Body of pancreas (tissue), 4 donors: ENCODE measurements at places on chromosomes 6 and 20. TPM values are rescaled to one million over a fixed set of nuclear protein-coding genes. Genes with fewer than 3 reads are reported as not detected.

The C20orf144 gene
- 0.66 TPM for total RNA-seq

DNA sequence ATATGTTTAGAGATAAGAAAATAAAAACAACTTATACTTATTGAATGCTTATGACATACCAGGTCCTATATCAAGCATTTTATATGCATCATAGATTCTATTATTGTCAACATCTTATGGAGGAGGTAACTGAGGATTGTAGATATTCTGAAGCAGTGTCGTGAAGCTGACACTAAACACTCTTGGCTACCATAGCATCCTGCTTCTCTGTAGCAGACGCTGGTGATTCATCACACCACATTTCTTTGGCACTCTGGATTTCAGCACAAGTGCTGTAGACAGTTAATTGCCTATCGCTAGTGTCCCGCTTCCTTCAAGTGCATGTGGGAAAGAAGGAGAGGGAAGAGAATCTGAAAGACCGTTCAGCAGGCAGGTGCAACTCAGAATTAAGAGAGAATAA lies 317.1 kb downstream of the PLCB1 start:
- H3K4me3 ChIP-seq: no peak overlapping the region
- no peaks in the 10 kb centered on the region for H3K36me3 ChIP-seq
- no peak for DNase-seq
- H3K27ac ChIP-seq: no peak overlapping the region

- H3K36me3 ChIP-seq: no peaks in the 10 kb centered on the region
- H3K27ac ChIP-seq: no peak overlapping the region
- H3K4me1 ChIP-seq: no peaks in the 10 kb centered on the region
- no peaks in the 10 kb centered on the region for H3K27me3 ChIP-seq
- H3K4me3 ChIP-seq: no peak overlapping the region
Measured at GRCh38 chr6:41408982-41409381, 73.6 kb downstream of the NCR2 start.

DNA sequence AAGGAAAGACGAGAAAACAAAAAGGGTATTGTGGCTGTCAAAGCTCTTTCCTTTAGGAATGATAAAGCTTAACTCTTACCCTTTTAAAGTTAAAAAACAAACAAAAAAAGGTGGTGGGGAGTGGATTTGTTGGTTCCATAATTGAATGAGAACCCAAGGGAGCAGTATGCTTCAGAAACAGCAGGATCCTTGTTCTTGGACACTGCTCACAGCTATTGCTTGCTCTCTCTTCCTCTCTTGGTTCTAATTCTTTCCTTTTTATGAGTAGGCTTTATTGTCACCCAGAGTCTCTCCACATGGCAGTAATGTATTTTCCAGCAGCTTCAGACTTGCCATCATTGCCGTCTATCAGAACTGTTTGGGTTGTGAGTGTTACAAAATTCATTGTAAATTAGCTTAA lies 18.7 kb upstream of the ATRN start:
- no peaks in the 10 kb centered on the region for H3K4me1 ChIP-seq
- no peak overlapping the region for H3K4me3 ChIP-seq
- H3K27me3 ChIP-seq: no peaks in the 10 kb centered on the region
- H3K36me3 ChIP-seq: no peaks in the 10 kb centered on the region
- no peak overlapping the region for H3K27ac ChIP-seq
- DNase-seq: no peak

The GGT7 gene
- 19.2 TPM for total RNA-seq

The NAPB gene
- 9.9 TPM for total RNA-seq

DNA sequence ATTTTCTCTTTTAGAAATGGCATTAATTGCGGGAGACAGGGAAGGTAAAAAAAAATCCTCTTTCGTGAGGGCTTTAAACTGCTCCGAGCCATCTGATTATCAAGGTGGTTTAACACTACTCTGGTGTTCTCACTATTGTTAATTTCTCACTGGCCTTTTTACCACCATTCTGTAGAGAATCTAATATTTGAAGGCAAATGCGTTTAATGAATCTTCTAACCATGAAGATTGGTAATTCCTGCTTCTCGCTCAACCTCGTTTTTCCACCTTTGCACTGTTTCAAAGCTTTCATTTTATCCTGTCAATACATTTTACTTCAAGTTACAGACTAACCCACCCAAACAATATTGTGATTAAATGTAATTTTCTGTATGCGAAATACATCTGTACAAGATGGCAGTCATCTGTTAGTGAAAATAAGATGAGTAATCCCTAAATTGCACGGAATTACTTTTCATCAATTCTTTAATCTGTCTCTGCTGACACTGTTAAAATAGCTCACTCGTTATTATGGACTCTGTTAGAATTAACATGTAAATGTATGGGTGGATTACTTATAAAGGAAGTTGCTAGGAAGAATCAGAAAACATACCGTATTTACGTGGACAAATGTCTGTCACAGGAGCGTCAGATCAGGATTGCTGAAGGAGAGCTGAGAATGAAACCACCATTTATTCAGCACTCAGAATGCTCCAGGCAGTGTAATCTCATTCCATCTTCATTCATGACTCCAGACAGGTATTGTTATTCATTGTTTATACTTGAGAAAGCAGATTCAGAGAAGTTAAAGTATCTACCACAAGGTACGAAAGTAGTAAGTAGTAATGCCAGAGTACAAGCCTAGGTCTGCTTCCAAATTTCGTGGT lies 1.1 kb upstream of the LCA5 start:
- DNase-seq: no peak
- H3K36me3 ChIP-seq: no peaks in the 10 kb centered on the region
- H3K4me3 ChIP-seq: peak overlapping the region; percentile 79

GRCh38 chr6:136037876-136038460 lies 186.5 kb downstream of the PDE7B start:
- peaks cover 17% of the 10 kb centered on the region for H3K4me1 ChIP-seq
- H3K27me3 ChIP-seq: no peaks in the 10 kb centered on the region
- no peak overlapping the region for H3K4me3 ChIP-seq
- peak; percentile 18 for DNase-seq

The SLC12A5 gene
- not detected for total RNA-seq

DNA sequence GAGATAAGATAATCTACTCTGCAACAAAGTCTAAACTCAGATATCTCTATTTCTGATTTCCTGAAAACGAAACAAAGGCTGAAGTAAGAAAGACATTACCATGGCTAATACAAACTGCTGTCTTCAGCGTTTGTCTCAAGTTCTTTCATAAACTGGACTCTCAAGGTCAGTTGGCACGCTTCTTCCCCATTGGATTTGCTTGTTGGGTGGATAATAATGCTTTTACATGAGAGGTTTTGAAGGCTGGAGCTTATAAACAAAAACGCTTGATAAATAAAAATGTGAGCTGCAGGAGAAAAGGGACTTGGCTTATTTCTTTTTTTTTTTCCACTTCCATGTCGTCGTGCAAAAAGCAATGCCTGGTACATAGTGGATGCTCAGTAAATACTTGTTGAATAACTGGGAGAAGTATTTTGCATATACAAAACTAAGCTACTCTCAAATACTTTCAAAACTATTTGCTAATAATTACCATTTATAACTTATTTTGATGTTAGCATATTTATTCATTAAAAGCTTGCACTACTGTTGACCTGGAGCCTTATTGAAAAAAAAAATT lies 65.7 kb upstream of the EEF1A1 start:
- no peaks in the 10 kb centered on the region for H3K27me3 ChIP-seq
- H3K4me1 ChIP-seq: peaks cover 23% of the 10 kb centered on the region
- H3K27ac ChIP-seq: peak overlapping the region; percentile 79

DNA sequence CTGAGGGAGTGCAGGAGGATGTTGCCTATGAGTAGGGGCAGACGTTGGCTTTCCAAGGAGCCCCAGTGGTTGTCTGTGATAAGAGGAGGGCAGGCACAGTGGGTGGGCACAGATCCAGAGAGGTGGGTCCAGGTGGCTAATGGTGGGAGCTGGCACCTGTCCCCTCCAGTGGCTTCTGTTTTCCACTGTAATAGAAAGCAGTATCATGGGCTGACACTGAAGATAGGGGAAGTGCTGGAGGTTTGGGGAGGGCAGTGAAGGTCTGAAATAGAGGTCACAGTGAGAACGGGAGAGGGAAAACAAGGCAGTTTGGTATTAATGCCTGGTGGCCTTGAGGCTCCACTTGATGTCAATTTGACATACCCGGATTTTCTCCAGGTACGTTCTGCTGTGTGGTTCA lies 10.5 kb upstream of the TXNDC5 start:
- no peak overlapping the region for H3K27ac ChIP-seq
- H3K4me1 ChIP-seq: no peaks in the 10 kb centered on the region
- DNase-seq: no peak
- no peaks in the 10 kb centered on the region for H3K27me3 ChIP-seq
- H3K4me3 ChIP-seq: no peak overlapping the region

The HSPA12B gene
- total RNA-seq: 3.3 TPM

DNA sequence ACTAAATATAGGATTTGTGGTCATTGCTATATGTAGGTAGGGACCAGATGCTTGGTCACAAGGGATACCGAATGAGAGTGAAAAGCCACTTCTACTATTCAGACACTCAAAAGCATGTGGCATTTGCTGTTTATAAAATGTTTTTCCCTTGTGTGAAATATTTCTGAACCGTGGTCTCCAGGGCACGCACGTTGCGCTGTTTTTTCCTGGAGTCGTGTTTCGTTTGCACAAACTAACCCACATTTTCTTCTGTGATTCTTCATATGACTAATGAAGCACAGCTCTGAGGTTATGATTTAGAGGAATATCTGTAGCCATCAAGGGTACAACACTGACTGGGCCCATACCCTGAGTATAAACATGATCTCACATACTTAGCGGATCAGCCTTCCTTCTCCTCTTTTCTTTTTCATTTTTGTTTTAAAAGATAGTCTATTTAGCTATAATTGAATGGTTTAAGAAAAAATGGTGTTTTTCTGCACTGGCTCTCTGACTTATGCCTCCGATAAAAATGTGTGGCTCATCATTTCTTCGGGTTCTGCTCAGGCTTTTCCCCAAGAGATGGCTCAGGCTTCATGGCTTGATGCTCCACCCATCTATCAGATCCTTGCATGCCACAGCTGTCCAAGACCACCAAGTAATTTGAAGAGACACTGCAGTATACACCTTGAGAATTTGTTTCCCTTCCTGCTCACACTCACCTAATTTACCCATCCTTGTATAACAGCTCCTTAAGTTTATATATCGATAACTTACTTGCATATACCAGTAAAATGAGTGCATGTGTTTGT lies 59.9 kb upstream of the HBS1L start:
- H3K36me3 ChIP-seq: no peaks in the 10 kb centered on the region
- H3K27ac ChIP-seq: no peak overlapping the region
- no peaks in the 10 kb centered on the region for H3K27me3 ChIP-seq
- DNase-seq: no peak
- H3K4me3 ChIP-seq: no peak overlapping the region
- no peaks in the 10 kb centered on the region for H3K4me1 ChIP-seq

GRCh38 chr6:4189249-4189648 lies 53.9 kb upstream of the ECI2 start:
- H3K27ac ChIP-seq: no peak overlapping the region
- H3K4me1 ChIP-seq: no peaks in the 10 kb centered on the region
- no peak for DNase-seq
- H3K27me3 ChIP-seq: no peaks in the 10 kb centered on the region
- H3K4me3 ChIP-seq: no peak overlapping the region

GRCh38 chr20:53897884-53898555 lies 172.4 kb downstream of the BCAS1 start:
- no peak overlapping the region for H3K4me3 ChIP-seq
- no peaks in the 10 kb centered on the region for H3K36me3 ChIP-seq
- no peak overlapping the region for H3K27ac ChIP-seq
- H3K27me3 ChIP-seq: no peaks in the 10 kb centered on the region
- peaks cover 35% of the 10 kb centered on the region for H3K4me1 ChIP-seq
- DNase-seq: peak; percentile 51

The ATXN1 gene
- 24.6 TPM for total RNA-seq

DNA sequence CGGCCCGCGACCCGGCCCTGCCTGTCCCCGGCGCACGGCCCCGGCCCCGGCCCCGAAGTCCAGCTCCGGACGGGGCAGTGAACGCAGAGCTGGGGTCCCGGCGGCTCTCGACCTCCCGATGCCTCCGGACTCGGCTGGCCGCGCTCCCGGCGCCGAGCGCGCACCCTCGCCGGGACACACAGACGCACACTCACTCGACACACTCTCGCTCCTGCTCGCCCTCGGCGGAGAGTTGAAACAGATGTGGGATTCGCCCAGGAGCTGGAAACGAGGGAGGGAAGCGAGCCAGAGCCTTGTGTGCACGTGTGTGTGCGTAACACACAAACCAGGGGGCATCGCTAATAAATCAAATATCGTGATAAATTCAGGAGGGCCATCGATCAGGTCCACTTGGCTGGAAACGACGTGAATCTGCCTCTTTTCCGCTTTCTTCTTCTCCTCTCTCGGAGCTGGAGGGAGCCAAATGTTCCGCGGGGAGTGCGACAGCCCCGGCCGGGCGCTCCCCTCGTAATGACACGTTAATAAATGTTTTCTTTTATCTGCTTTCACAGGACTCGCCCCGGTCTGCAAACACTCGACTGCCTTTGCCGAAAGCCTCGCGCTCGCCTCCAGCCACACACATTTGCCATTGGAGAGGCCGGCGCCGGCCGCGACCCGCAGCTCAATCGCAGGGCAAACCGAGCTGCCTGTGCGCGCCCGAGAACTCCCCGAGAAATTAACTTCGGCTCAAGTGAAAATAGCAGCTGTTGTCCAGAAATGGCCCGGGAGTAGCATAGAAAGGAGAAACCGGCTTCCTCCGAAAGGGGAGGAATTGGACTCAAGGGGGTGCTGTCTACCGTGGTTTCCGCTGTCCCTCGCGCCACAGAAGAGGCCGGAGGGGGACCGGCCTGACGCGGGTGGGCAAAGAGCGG lies 828 bp upstream of the SULF2 start:
- peaks cover 12% of the 10 kb centered on the region for H3K27me3 ChIP-seq
- H3K4me3 ChIP-seq: no peak overlapping the region
- no peaks in the 10 kb centered on the region for H3K36me3 ChIP-seq
- H3K4me1 ChIP-seq: peaks cover 23% of the 10 kb centered on the region

GRCh38 chr20:52269321-52269720 lies 77.7 kb upstream of the ZFP64 start:
- H3K36me3 ChIP-seq: no peaks in the 10 kb centered on the region
- H3K4me1 ChIP-seq: no peaks in the 10 kb centered on the region
- H3K4me3 ChIP-seq: no peak overlapping the region
- H3K27ac ChIP-seq: no peak overlapping the region
- DNase-seq: no peak

DNA sequence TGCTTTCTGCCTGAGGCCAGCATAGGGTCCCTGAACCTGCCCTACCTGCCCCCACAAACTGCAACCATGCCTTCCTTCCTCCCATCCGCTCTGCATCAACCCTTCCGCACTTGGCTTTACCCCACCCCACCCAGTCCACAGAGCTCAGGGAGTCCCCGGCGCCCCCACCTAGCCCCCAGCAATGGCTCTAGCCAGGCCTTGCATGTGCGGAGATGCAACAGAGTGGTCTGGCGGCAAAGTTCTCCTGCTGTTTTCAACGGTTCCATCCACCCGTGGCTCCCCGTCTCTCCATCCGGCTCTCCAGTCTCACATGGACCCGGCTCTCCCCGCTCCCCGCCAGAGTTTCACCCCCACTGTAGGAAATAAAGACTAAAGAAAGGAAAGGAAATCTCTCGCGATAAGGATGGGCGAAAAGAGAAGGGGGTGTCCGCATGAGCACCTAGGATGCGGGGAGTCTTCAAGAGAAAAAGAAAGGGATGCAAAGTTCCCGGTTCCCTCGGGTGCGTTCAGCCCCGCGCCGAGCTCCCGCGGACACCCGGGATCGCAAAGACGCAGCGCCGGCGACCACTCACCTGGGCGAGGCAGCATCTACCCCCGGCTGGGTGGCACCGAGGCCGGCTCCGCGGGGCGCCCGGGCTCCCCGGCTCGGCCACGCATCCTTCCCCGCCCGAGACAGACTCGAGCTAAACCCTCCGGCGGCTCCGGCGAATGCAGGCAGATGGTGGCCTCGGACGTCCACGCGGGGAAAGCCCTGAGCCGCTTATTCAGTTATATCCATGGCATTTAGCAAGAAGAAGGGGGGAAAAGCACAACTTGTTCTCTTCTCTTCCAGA lies 579 bp downstream of the LRFN2 start:
- H3K36me3 ChIP-seq: no peaks in the 10 kb centered on the region
- no peak overlapping the region for H3K27ac ChIP-seq
- peaks cover 22% of the 10 kb centered on the region for H3K4me1 ChIP-seq
- DNase-seq: peak; percentile 25
